ENCODE measurements at places on chromosomes 3 and 15.

DNA sequence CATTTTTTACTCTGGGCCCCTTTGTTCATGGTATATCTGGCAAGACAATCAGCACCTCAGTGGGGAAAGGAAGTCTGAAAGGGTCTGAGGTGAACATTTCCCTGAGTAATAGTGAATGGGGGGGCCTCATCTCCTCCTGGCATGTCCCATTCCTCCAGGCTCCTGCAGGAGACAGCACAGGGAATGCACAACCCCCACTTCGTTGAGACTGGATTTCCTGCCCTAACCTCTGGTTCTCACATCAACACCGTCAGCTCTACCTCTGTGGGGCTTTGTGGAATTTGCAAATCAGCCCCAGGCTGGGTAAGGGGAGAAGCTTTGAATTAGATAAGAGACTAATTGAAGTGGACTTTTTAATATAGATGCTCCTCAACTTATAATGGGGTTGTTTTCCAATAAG, 168.3 kb upstream of the TRIM42 start:
- no peak for DNase-seq

DNA sequence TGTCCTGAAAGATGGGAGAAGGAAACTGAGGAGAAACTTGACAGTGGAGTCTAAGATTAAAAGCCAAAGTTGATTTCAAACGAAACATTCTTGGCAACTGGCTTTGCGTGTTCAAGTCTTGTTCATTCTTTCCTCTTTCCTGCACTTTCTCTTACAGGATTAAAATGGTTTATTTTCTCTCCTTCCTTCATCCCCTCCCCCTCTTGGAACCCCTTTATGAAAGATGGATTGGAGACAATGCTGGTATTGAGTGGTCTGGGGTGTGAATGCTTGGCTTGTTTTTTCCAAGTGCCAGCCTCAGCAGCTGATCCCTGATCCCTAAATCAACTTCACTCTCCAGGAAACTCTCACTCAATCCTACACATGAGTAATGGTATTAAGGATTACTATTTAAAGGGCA, 703 bp upstream of the LSAMP start:
- DNase-seq, result no peak

DNA sequence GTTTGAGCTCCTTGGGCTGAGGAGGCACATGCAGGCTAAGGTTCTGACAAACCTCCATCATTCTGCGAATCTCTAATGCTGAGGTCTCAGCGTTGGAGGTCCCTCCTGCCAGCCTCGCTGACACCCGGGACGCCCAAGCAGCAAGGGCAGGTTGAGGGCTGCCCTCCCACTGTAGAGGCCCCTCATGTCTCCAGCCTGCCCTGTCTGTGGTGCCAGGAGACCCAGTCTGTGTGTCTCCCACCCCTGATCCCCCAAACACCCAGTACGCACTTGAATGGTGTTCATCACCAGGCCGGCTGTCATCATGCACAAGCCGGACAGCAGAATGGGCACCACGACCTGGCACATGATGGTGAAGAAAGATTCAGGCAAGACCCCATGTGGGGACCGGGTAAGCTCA, 27.8 kb downstream of the SLC41A3 start:
- no peak for DNase-seq

GRCh38 chr3:11719406-11720303, 75.9 kb upstream of the VGLL4 start:
- no peak for DNase-seq

DNA sequence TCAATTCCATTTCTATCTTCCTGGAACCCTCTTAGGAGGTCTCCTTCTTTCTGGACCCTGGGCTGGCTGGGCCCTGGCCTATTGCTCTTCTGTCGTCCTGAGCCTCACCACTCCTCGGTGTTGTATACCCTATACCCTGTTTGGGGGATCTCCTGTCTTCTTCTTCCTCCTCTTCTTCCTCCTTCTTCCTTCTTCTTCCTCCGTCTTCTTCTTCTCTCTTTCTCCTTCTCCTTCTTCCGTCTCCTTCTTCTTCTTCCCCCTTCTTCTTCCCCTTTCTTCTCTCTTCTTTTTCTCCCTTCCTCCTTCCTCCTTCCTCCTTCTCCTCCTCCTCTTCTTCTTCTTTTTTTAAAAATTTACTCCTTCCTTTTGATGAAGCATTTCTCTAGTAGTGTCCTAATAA, 30.4 kb upstream of the FXR1 start:
- no peak for DNase-seq
